ENCODE measurements at places on chromosomes 5 and 9. TPM values are rescaled to one million over a fixed set of nuclear protein-coding genes. Genes with fewer than 3 reads are reported as not detected.

Gene RGS7BP
- 2.0 TPM for total RNA-seq

Gene C9orf50
- not detected for total RNA-seq

Gene ASPN
- not detected for total RNA-seq

DNA sequence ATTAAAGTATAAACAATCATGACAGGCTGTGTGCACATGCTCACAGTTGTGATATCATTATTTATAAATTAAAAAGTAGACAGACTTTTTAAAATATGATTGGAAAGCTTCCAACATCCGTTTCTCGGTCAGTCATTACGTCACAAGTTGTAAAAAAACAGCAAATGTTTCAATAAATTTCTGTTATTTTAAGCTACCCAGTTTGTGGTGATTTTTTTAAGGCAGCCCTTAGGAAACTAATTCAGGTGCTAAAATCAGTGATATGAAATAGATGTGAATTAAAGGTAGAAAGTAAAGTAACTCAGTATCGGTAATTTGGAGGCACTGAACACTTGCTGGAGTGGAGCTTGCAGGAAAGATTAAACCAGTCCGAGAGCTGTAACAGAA lies 1.2 kb downstream of the CCNH start:
- H3K27me3 ChIP-seq, result no peaks in the 10 kb centered on the region
- H3K27ac ChIP-seq, result peak overlapping the region; percentile 97

DNA sequence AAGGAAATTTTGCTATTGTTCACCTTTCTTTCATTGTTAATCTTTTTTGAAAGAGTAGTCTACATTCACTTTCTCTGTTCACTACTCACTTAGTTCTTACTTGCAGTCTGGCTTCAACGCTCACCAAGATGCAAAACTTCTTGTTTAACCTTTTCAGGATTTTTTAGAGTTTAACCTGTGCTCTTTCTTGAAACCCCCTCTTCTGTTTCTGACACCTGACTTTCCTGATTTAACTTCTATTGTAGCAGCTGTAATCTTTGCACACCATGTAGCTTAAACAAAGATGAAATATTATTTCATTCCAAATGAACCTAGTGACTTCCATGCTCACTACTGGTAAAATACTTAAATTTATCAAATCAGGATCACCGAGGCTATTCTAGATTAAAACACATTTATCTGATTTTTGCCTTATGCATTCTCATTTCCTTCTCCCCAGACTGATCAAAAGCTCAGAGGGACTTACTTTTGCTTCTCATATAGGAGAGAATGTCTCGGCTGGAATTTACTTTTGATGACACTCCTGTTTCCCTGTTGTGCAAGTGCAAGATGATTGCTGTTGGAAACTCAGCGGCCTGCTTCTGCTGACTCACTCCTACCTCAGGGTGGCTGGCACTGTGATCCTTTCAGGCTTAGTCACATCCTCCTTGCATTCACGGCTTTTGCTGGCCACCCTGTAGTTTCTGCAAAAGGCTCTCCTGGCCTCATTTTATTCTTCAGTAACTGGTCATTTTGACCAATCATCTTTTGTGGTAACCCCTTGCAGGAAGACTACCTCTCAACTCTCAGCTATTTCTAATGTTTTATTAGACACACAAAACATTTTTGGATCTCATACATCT lies 109.3 kb upstream of the IFNE start:
- H3K27me3 ChIP-seq, result no peaks in the 10 kb centered on the region
- peaks cover 20% of the 10 kb centered on the region for H3K4me1 ChIP-seq
- H3K27ac ChIP-seq, result peak overlapping the region; percentile 72

- no peak for DNase-seq
- H3K27me3 ChIP-seq, result no peaks in the 10 kb centered on the region
- H3K4me1 ChIP-seq, result no peaks in the 10 kb centered on the region
- H3K27ac ChIP-seq, result no peak overlapping the region
- H3K4me3 ChIP-seq, result no peak overlapping the region
- no peaks in the 10 kb centered on the region for H3K36me3 ChIP-seq
Measured at GRCh38 chr9:126485662-126486061, 128.1 kb upstream of the LMX1B start.

DNA sequence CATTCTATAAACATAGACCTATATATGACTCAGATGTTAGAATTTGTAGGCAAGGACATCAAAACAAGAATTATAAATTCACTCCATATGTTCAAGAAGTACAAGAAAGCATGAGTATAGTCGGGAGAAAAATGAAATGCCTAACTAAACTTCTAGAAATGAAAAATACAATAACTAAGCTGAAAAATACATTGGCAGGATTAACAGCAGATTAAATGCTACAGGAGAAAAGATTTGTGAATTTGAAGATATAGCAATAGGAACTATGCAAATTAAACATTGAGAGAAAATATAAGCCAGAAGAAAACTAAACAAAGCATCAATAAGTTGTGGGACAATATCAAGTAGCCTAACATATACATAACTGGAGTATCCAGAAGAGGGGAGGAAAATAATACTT lies 55.3 kb upstream of the PRSS3 start:
- no peaks in the 10 kb centered on the region for H3K36me3 ChIP-seq
- no peaks in the 10 kb centered on the region for H3K4me1 ChIP-seq
- no peak overlapping the region for H3K4me3 ChIP-seq
- no peak overlapping the region for H3K27ac ChIP-seq
- no peaks in the 10 kb centered on the region for H3K27me3 ChIP-seq
- no peak for DNase-seq

All from endothelial cell of umbilical vein (primary cell).